ENCODE measurements at places on chromosomes 2 and 18.

DNA sequence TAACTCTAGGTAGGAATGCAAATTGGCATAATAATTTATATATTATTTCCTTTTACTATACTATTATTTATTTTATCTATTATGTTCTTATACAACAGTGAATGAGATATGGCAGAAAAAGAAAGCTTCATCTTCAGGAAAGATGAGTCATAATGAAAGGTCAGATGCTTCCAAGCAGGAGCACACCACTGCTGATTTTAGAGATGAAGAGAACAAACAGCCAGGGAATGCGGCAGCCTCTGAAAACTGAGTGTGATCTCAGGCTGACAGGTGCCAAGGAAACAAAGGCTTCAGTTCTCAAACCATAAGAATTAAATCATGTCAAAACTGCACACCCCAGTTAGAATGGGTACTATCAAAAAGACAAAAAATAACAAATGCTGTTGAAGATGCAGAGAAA, 149.0 kb downstream of the CCDC178 start:
- DNase-seq = no peak

DNA sequence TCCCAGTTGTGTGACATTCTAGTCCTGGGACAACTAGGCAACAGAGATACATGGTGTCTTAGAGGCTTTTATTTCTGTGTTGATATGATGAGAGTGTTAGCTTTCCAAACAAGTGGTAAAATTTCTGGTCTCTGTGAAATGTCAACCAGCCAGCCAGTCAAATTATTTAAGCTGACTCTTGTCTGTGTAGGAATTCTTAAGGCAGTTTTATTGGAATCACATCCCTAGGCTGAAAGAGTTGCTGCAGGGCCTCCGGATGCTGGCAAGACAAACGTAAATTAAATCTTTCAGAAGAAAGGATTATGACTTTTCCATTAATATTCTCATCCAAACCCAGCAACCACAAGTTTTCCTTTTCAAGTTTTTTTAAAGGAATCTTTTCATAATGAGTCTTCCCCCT, 44.6 kb downstream of the SERPINB7 start:
- DNase-seq = no peak

DNA sequence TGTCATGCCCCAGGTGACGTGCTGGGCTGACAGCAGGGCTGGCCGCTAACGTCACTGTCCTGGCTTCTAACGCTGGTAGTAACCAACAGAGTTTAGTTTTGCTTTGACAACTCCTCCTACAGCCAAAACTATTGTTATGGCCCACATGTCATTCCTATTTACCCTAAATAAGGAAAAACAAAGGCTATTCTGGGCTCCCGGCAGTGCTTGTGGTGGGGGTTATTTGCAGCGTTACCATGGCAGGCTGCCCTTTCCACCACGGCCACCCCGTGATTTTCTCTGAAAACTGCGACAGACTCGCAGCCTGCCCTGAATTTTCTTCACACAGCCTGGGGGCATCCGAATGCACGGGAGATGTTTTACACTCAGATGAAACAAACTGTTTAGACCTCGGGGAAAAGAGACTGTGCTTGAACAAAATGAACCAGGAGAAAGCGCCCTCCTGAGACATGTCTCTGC, 115.2 kb downstream of the FAM210A start:
- DNase-seq = peak; percentile 80

DNA sequence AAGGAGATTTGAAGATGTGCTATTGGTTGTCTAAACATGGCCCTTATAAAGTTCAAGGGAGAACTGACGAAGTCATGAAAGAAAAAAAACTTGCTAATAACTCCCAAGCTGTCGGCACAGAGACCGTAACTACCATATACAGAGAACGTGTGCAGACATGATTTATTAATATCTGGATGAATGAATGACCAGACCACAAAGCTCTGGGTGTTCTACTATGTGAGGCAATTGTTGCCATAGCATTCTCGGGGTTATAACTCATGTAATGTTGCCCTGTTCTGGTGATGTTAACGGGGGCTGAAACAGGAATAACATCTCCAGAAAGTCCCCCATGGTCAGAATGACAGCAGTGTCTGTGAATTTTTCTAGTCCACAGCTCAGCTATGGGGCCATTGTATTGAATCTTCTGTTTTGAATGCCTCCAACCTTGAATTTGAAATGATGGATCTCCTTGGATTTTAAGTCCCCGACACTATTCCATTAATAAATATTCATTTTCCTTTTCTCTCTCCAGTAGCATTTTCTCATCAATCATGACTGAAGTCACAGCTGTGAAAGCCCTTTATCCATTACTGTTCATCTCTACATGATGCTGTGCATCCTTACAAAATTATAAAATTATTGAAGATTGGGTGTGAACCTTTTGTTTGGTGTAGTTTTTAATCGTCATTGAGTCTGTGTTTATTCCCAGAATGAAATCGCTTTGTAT, 483.4 kb upstream of the KLHL29 start:
- no peak for DNase-seq

DNA sequence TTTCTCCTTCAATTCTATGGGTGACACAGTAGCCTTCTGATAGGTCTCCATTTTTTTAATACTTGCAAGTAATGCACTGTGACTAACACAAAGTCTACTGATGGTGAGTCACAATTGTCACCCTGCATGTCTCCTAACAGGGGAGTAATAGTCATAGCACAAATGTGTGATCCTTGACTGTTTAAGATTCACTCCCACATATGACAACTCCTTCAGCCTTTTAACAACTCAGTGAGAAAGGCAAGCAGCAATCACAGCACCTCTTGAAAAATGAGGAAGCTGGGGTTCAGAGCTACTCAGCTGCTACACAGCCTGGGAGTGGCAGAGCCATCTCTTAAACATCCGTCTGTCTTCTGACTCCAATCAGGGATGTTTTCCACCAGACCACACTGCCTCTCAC, 63.8 kb downstream of the EHD3 start:
- no peak for DNase-seq

- no peak for DNase-seq
Observed at GRCh38 chr2:148638543-148638942, 6.0 kb upstream of the EPC2 start.

DNA sequence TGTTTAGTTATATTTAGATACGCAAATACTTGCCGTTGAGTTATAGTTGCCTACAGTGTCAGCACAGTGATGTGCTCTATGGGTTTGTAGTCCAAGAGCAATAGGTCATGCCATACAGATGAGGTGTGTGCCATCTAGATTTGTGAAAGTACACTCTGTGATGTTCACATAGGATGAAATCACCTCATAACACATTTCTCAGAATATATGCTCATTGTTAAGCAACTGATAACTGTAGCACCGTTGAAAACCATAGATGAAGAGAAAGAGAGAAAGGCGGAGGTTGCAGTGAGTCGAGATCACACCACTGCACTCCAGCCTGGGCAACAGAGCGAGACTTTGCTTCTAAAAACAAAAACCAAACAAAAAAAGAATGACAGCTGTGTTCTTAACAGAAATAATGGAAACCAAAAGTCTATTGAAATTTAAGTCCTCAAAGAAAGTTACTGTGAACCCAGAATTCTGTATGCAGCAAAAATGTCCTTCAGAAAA, 9.5 kb downstream of the DGKD start:
- DNase-seq = no peak

- DNase-seq = peak; percentile 87
Observed at GRCh38 chr2:154623819-154624218, 74.7 kb upstream of the KCNJ3 start.

- DNase-seq = no peak
Observed at GRCh38 chr2:50851886-50852285, 180.0 kb downstream of the NRXN1 start.

- peak; percentile 28 for DNase-seq
Observed at GRCh38 chr2:217398860-217399259, 539.0 kb upstream of the TNP1 start.

- DNase-seq = no peak
Observed at GRCh38 chr2:130826821-130827501, 9.8 kb upstream of the ARHGEF4 start.

DNA sequence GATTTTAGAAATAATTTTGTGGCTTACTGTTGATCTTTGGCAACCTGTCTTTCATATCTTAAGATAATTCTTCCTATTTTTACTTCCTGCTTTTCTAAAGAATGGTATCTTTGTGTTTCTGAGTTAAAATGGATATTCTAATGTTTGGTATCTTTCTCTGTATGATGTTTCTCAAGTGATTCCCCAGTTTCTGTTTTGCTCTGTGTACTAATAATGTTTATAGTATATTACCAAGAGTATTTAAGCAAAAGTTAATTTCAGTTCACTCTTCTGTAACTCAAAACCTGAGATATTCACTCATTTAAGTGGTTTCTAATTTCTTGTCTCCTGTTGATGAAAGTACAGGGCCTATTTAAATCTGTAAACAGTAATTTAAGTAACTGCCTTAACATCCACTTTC, 58.3 kb downstream of the CCDC150 start:
- no peak for DNase-seq

- no peak for DNase-seq
Observed at GRCh38 chr2:65077898-65078297, 21.7 kb downstream of the CEP68 start.

GRCh38 chr2:16404551-16405300, 260.9 kb downstream of the CYRIA start:
- DNase-seq = no peak

GRCh38 chr2:205024822-205025518, 479.7 kb downstream of the PARD3B start:
- peak; percentile 81 for DNase-seq

GRCh38 chr18:76892832-76893231, 70.5 kb downstream of the ZNF236 start:
- peak; percentile 27 for DNase-seq

DNA sequence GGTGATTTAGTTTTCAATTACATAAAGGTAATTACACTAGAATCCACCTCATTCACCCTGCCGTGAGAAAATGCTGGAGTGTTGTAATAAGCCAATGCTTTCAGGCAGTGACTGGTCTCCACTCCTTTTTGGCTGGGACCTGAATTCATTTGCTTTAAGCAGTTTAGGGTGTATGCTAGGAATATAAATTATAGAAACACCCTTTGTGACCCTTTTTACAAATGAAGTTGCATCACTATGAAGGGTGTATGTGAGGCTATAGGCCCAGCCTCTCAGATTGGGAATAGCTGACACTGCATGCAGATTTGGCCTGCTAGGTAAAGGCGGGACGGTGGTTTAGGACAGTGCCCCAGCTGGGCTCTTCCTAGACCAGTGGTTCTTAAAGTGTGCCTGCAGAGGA, 50.8 kb upstream of the NFE2L2 start:
- no peak for DNase-seq

- peak; percentile 29 for DNase-seq
Observed at GRCh38 chr2:36965751-36966369, 476 bp downstream of the STRN start.

GRCh38 chr2:12867631-12868287, 151.0 kb downstream of the TRIB2 start:
- DNase-seq = no peak

DNA sequence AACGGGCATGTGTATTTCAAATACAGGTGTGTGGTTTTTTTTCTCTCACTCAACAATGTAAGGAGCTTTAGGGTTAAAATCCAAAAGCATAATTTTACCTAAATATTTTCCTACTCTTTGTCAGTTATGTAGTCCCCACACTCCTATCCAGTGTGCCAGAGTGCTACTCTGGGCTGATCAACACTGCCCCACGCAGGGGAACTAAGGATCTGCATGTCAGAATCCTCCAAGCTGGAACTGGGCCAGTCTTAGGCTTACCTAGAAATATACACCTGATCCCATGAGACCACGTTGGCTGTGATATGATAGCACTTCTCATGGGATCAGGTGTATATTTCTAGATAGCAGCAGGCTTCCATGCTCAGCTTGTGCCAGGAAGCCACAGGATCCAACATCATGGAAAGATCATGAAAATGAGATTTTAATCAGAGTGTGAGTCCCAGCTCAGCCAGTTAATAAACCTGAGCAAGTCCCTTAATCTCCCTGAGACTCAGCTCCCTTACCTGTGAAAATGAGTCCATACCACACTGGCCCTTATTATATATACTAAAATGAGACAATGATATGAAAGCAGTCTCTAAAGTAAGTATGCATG, 29.7 kb downstream of the CCDC141 start:
- DNase-seq = no peak

DNA sequence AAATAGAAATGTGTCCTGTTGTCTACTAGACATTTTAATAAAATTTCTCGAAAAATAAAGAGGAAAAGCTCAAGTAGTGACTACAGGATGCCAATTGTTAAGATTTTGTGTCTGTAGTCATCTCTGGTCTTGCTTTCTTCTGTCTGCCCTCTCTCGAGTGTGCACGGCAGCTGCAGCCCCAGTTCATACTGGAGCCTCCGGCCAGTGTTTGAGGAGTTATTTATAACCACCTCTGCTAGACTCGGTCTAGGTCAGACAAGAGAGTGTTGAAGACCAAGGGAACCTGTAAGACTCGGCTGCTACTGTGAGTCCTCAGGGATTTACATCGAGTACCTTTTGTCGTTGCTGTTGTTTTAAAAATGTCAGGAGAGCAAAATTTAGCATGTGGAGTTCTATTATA, 810.1 kb upstream of the POU3F3 start:
- peak; percentile 24 for DNase-seq

- no peak for DNase-seq
Observed at GRCh38 chr18:4233468-4233867, 221.6 kb downstream of the DLGAP1 start.

DNA sequence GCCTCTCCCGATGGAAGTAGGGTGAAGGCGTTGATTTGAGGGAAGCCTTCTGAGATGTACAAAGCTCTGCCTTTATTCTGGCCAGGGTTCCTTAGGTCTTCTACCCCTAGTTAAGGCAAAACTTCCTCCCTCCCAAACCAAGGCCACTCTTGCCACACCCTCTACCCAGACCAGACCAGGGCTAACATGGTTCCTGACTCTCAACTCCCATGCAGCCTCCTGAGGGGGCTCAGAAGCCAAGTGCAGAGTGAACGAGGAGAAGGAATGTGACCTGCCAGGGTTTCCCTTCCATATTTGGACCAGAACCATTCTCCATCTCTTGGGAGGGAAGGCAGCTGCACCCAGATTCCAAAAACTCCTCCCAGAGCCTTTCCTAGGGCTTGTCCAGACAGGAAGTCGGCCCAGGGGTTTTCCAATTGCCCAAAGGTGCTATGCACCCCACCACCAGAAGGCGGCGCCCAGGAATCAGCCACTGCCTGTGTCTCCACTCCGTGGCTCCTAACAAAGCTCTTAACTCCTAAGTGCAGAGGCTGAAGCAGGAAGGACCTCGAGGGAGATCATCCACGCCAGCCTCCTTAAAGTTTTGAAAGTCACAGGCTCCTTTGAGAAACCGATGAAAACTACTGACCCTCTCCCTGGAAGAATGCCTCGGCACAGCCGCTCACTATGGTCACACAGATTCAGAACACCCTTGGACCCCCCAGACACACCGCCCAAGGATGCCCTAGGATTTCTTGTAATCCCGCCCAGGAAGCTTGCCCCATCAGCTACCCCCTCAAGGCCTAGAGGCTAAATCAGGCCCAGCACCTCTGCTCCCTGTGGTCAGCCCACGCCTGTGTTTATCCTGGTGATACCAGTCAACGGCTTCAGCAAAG, 157.8 kb downstream of the SMAD2 start:
- DNase-seq = no peak
